ENCODE measurements at places on chromosomes 12 and 14.

DNA sequence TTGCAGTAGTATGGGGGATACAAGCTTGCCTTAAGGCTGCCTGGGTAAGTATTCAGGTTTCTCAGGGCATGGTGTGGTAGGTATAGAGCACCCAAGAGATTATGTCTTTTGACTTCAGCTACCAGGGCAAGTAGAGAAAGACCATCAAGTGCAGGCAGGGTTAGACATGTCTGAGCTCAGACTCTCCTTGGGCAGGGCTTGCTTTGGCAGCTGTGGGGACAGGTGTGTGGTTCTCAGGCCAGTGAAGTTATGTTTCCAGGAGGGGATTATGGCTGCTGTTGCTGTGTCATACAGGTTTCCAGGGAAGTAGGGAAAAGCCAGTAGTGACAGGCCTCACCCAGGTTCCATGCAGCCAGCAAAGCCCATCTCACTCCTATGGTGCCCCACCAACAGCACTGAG, 1040.4 kb downstream of the FLRT2 start:
- DNase-seq, result no peak

- DNase-seq, result no peak
Observed at GRCh38 chr14:41758011-41758665, 151.5 kb downstream of the LRFN5 start.

- DNase-seq, result no peak
Observed at GRCh38 chr14:74348735-74349463, 628 bp downstream of the VRTN start.

GRCh38 chr12:95712269-95712668, 78.3 kb downstream of the NTN4 start:
- no peak for DNase-seq

GRCh38 chr12:92158796-92159439, 13.3 kb upstream of the BTG1 start:
- DNase-seq, result no peak
